T-helper 17 cell (primary cell): ENCODE measurements at places on chromosomes 4 and X.
A peak's percentile ranks its signal among the peaks of the same experiment; 100 is the strongest.

DNA sequence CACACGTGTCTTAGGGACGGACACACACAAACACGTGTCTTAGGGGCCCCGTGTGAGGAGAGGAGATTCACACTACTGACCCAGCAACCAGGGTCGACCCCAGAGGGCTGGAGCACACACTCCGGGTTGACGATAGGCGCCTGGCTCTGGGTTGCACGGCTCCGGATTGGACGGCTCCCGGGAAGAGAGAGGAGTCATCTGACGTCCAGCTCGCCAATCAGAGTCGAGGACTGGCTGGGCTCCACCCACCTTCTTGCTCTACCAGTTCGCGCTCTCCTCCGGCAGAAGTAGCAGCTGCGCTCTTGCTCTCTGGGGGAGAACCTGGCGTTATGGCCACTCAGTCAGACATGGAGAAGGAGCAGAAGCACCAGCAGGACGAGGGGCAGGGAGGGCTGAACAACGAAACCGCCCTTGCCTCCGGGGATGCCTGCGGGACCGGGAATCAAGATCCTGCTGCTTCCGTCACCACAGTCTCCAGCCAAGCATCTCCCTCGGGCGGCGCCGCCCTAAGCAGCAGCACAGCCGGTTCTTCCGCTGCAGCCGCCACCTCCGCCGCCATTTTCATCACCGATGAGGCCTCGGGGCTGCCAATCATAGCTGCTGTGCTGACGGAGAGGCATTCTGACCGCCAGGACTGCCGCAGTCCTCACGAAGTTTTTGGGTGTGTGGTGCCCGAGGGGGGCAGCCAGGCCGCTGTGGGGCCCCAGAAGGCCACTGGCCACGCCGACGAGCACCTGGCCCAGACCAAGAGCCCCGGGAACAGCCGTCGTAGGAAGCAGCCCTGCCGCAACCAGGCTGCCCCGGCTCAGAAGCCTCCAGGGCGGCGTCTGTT lies 74.3 kb downstream of the NUDT10 start:
- no peak overlapping the region for H3K27ac ChIP-seq
- peaks cover 2% of the 10 kb centered on the region for H3K36me3 ChIP-seq
- H3K4me1 ChIP-seq = no peaks in the 10 kb centered on the region
- DNase-seq = no peak
- no peak overlapping the region for H3K4me3 ChIP-seq

DNA sequence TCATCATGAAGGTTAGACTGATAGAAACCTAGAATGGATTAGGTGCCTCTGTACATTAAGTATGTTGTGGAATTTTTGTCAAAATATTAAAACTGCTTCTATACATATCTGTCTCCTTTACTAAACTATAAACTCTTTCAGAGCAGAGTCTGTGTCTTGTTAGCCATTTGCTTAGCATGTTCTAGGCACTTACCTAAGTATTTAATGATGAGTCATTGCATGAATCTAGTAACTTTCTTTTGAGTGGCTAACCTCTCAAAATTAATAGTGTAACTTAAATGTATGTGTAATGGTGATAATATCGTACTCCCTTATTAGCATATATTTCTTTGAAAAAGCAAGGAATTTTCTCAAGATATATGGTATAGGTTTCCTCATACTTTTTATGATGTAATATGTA lies 57.8 kb downstream of the RAP1GDS1 start:
- no peaks in the 10 kb centered on the region for H3K4me1 ChIP-seq
- H3K36me3 ChIP-seq = no peaks in the 10 kb centered on the region
- DNase-seq = no peak
- no peak overlapping the region for H3K27ac ChIP-seq
- no peaks in the 10 kb centered on the region for H3K27me3 ChIP-seq

GRCh38 chr4:178784491-178784890 lies 1342.3 kb upstream of the AGA start:
- no peak for DNase-seq
- H3K27me3 ChIP-seq = no peaks in the 10 kb centered on the region
- H3K4me3 ChIP-seq = no peak overlapping the region

GRCh38 chrX:126339928-126340327 lies 173.8 kb upstream of the DCAF12L2 start:
- H3K36me3 ChIP-seq = no peaks in the 10 kb centered on the region
- H3K4me1 ChIP-seq = no peaks in the 10 kb centered on the region
- H3K27me3 ChIP-seq = no peaks in the 10 kb centered on the region
- no peak overlapping the region for H3K27ac ChIP-seq
- DNase-seq = no peak
- H3K4me3 ChIP-seq = no peak overlapping the region

- H3K27ac ChIP-seq = peak overlapping the region; percentile 93
- H3K36me3 ChIP-seq = peaks cover 2% of the 10 kb centered on the region
- peak overlapping the region; percentile 86 for H3K4me3 ChIP-seq
- H3K4me1 ChIP-seq = peaks cover 34% of the 10 kb centered on the region
- no peaks in the 10 kb centered on the region for H3K27me3 ChIP-seq
These were observed 59.3 kb downstream of the MAML3 start for GRCh38 chr4:140094438-140095420.
